Gastrocnemius medialis (tissue), 4 donors: ENCODE measurements at places on chromosomes 6 and 20.

DNA sequence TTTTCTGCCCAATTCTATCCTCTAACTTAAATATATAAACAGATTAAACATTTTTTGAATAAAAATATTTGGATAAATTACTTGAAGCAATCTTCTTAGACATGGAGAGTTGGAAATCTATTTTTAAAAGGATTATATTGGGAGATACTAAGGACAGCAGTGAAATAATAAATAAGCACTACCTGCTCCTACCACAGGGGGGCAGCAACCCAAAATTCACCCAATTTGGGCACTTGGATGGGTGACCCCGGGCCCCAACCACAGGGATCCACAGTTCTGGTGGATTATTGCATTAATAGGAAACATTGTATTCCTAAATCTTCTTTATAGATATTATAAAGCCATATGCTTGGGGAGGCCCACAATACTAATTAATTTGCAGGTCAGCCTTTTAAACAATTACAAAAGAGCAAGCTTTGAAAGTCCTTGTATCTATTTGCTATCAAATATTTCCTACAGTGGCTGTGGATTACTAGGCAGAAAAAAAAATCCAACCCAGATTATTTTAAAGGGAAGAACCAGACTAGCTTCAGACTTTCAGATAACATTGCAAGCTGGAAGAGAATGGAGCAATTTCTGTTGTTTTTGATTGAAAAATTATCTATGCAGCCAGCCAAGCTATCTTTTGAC lies 66.4 kb upstream of the PDE10A start:
- no peak for DNase-seq

DNA sequence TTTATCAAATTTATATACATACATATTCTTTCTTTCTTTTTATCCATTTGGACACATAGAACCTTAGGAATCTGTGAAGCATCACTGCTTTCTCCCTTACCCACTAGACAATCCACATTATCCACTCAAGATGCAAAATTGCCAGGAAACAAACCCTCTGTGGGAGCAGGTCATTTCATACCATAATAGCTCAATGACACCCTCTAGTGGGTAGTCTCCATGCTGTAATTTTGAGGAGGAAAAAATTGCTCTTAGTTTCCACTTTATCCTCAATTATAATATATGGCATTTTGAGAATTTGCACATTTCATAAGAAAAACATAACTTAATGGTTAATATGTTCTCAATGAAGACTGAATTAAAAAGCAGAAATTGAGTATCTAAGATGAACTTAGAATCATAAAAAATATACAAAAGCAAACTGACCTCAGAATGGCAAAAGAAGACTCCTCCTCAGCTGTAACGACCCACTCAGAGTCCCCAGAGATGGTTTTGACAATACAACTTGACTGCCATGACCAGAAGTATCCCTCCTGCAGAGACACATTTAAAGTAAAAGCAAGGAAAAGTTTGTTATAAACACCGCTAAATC lies 164.1 kb downstream of the FRK start:
- DNase-seq: no peak

- no peak for DNase-seq
Observed at GRCh38 chr6:47344022-47344421, 34.3 kb upstream of the TNFRSF21 start.

DNA sequence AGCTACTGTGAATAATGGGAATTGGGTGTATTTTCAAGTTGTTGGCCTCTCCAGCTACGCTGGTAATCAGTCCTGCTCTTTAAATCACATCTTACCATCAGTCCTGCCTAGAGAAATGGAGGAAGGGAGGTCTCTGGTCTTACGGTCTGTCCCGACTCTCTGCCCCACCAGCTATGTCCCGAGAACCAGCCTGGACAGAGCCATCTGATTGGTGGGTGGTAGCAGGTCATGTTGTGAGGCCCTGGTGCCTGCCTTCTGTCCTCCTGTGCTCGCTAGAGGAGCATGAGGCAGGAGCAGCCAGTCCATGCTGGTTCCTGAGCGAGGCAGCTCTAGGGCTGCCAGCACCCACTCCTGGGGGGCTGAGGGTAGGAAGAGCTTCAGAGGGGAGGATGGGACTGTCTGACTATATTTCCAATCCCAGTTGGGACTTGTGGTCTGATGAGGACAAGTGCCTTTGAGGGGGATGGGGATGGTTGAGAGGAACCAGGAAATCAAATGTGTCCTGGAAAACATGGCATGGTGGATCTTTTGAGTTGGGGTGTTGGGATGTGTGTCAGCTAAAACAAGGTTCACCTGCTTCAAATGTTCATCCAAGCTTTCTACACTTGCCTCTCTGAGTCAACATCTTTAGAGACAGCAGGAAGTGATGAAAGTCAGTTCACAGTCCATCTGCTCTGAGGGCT lies 33.0 kb downstream of the SYNJ2 start:
- no peak for DNase-seq

DNA sequence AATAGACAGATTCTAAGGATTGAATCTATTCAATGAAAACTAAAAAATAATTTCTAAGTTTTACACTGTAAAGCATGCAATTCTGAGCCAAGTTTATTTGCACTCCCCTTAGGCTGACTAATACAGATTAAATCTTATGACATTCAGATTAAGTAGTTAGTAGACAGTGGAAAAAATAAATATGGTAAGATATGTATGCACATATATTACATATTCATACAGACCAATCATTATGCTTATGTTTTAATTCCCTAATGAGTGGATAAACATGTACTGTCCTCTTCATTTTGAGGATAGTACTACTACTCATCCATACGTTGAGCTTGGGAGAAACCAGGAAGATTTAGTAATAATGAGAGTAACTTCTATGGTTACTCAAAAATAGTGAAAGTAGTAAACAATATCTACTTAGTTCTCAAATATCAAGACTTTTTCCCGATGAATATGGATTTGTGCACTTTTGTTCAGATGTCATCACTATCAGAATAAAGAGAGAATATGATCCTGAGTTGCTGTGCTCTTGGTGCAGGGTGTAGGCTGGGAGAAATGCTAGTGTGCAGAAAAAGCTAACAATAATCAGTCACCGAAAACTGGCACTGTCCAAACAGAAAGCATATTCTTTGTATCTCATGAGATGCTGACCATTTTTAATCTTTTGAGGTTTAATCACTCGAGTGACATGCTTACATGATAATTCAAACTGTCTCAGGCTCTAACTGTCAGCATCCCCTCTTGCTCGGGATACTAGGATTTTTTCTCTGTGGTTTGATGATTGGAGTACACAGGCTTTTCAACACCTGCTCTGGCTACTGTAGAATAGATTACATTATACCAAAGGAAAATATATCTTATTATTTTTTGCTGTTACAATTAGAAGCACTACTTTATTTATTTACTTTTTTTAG lies 111.6 kb downstream of the EPHA7 start:
- DNase-seq: no peak

- DNase-seq: no peak
Observed at GRCh38 chr6:112253498-112253840, 898 bp downstream of the LAMA4 start.

DNA sequence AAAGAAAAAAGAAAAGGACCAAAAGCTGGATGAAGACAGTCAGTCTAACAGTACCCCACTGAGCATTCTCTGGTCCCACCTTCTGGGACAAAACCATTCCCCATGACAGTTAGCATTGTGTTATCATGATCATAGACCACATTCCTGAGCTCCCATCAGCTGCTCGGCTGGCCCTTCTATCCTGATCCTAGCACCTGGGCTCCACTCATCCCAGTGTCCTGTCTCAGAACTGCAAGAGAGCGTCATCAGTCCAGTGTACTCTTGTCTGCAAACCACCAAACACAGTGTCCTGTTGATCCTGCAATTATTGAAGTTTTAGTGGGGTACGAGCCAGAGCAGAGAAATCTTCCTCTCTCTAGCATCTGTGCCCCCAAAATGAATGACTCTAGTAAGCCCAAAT lies 16.0 kb upstream of the TAAR1 start:
- DNase-seq: no peak

DNA sequence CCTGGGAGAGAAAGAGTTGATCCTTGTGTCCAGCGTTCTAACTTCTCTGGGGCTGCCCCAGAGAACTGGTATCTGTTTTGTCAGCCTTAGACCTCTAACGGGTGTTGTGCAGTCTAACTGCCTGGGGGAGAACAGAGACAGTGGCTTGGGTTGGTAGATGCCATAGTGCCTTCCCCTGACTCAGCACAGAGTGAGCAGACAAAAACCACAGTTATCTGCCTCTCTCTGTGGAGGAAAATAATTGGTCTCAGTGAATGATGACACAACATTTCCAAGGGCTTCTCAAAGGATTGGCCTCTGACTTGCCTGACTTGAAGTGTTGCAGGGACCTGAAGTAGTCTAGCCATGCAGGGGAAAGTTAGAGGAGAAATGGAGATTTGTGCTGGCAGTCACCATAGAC lies 226.2 kb upstream of the MAN1A1 start:
- DNase-seq: no peak

DNA sequence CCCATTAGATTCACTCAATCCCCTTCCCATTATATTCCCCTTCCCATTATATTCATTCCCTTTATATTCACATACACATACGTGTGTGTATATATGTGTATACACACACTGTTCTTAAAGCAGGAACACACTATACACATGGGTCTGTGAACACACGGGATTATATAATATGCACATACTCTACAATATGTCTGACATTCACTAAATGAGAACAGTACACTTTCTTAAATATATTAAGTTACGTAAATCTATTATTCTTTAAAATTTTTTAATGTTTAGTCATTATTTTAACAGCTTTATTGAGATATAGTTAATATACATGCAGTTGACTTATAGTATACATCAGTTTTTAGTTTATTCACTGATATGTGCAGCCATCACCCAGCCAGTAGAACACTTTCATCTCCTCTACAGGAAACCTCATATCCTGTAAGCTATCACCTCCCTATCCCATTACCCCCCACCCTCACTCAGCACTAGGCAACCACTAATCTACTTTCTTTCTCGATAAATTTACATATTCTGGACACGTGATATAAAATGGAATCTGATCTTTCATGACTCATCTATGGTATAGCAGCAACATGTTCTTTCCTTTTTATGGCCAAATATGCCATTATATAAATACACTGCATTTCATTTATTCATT lies 13.9 kb upstream of the SUMO4 start:
- DNase-seq: no peak

GRCh38 chr6:137820425-137820824 lies 46.6 kb upstream of the TNFAIP3 start:
- DNase-seq: no peak

- no peak for DNase-seq
Observed at GRCh38 chr6:116127771-116128493, 2.0 kb upstream of the COL10A1 start.

DNA sequence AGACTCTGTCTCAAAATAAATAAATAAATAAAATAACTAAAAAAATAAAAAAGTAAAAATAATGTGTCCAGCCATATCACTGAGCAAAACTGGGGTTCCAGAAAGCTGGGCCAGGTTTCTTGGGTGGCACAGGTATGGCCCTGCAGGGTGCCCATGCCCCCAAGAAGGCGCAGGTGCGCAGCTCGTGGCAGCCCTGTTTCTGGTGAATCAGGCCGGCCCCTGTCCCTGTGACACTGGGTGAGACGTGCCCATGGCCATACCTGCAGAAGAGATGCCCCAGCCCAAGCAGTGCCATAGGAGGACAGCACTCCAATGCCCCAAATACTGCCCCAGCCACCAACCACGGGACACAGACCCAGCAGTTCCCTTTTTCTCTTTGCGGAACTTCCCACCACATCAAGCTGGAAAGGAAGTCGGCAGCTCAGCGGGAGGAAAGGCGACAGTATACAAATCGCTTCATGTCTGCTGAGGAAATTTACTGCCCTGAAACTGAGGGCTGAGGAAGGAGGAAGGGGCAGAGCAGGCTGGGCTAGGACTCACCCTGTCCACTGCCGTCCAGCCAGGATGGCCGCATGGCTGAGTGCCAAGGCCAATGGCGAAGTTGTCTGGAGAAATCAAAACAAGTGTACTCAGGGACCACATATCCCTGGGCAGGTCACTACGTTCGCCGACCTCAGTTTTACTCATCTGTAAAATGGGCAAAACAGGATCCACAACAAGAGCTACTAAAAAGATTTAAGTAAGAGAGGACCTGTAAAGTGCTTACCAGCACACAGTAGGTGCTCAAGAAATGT lies 55.4 kb downstream of the PREX1 start:
- peak; percentile 46 for DNase-seq

- DNase-seq: no peak
Observed at GRCh38 chr20:9507544-9508239, 6.7 kb upstream of the LAMP5 start.

- no peak for DNase-seq
Observed at GRCh38 chr6:42503894-42504293, 52.2 kb upstream of the TRERF1 start.

- no peak for DNase-seq
Observed at GRCh38 chr20:55540486-55540885, 464.8 kb downstream of the CBLN4 start.

- DNase-seq: peak; percentile 25
Observed at GRCh38 chr6:154732538-154733182, 556 bp upstream of the SCAF8 start.

GRCh38 chr20:57475388-57476083 lies 49.4 kb downstream of the CTCFL start:
- DNase-seq: no peak

DNA sequence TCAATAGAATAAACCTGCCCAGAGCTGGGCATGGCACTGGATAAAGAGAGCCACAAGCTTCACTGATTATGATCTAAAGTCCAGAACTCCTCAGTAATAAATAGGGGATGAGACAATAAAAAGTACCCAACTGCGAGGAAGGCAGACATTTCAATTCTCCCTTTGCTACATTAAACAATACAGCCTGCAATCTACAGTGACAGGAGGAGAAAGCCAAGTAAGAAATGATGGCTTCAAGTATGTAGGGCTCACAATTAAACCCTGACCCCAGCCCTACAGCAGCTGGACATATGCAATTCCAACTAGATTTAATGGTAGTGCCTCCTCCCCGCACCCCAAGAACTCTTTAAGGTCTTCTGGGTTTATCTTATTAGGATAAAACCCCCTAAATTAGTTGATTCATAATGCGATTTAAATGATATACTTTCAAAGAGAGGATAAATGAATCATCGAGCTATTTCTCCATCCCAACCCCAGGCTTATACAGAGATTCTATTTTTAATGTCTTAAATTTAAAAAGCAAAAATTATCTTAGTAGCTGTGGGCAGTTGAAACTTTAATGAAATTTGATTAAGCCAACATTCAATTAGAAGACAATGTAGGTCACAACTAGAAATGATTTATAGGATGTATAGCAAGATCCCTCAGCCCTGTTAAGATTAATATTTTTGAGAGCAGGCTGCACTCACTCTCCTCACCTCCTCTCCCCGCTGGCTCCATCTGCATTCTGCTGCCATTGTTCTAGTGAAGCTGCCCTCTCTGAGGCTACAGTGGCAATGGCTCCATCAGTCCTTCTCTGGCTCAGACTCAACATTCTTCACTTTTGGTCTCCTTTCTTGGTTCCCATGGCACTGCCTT lies 57.1 kb downstream of the OGFRL1 start:
- no peak for DNase-seq
